LoVo (cell line): ENCODE measurements at places on chromosomes 12 and 14.

- DNase-seq, result no peak
Observed at GRCh38 chr12:131920902-131921840, 7.9 kb upstream of the PUS1 start.

GRCh38 chr12:113863455-113863845 is 102.7 kb downstream of the RBM19 start:
- DNase-seq, result no peak

DNA sequence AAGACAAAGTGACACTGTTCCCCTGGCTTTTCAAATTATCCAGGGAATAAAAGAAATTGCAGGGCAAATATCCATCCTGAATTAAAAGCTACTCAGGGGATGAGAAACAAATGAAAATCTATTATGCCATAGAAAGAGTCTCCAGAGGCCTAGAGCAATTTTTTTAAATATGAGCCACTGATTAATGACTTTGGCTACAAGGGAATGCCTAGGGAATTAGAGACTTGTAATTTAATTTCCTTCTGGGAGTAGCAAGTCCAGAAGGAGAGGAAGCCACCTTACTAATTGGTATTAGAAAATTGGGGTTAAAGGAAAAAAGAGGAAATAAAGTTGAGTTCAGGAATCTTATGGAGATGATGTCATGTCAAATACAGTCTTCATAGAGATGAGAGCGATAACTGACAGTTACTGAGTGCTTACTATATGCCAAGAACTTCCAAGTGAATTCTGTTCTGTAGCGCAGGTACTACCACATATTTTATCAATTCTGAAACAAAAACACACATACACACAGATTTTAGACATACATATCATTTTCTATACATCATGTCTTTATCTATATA is 304.4 kb downstream of the DUSP6 start:
- DNase-seq, result no peak

- DNase-seq, result no peak
Observed at GRCh38 chr12:91384366-91384765, 201.7 kb upstream of the DCN start.

DNA sequence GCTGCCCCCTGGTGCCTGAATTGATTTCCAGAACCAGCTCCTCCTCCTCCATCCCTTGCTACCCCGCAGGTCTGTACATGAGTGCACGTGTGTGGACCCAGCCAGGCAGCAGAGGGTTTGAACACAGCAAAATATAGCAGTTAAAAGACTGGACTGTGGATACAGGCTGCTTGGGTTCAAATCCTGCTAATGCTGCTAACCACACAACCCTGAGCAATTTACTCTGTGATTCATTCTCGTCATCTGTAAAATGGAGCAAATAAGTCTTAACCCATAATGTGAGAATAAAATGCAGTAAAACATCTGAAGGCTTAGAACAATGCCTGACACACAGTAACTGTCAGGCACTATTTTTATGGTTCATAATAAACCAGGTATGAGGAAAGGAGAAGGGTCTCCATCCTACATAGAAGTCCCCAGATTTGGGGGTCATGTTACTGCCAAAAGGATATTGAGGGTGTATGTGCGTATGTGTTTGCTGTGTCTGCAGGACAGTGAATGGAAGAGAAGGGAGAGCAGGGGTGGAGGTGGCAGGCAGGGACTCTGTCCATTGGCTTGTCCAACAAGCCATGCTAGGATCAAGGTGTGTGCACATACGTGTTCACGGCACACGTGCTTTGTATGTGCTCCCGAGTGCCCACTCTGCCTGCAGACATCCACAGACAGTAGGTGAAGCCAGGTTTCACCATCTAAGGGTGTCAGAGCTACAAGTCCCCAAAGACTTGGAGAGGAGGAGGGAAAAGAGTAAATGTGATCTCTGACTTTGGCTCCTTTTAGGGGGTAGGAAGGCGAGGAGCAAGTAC is 1.5 kb upstream of the STAT6 start:
- DNase-seq, result no peak

GRCh38 chr12:114240288-114240687 is 165.7 kb downstream of the TBX5 start:
- no peak for DNase-seq

GRCh38 chr12:5227708-5228373 is 184.2 kb downstream of the KCNA5 start:
- DNase-seq, result no peak

DNA sequence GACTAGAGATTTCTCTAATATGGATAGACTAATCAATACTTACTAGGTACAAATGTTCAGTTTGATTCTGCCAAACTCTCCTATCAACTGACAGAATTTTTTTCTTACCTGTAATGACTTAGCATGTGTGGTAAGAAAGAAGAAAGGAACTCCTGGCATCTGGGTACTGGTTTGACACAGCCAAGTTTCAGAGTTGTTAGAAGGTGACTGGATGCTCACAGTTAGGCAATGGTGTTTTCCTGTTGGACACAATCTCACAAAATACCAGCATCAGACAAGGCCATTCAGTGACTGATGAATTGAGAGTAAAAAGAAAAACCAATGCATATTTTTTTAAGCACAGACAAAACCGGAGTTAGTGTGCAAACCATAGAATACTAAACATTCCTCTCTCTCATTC is 4.2 kb downstream of the MUCL1 start:
- DNase-seq, result no peak

- DNase-seq, result peak; percentile 62
Observed at GRCh38 chr12:65123435-65124063, 2.4 kb upstream of the WIF1 start.

DNA sequence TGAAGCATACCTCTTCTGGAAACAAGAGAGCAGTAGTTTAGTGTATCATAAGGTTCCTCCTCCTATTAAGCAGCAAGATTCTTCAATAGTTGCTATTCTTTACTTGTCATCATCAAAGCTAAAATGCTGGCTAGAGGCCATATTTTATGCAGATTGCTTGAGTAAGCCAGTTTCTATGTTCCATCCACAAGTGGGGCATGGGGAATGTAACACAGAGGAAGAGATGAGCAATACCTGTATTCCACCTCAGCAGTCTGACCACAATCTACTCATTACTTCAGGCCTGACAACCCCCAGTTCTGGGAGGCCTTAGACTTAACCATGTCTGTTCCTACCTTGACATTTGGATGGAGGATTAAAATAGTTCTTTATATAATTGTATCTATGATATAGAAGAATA is 423.6 kb downstream of the BTG1 start:
- no peak for DNase-seq

DNA sequence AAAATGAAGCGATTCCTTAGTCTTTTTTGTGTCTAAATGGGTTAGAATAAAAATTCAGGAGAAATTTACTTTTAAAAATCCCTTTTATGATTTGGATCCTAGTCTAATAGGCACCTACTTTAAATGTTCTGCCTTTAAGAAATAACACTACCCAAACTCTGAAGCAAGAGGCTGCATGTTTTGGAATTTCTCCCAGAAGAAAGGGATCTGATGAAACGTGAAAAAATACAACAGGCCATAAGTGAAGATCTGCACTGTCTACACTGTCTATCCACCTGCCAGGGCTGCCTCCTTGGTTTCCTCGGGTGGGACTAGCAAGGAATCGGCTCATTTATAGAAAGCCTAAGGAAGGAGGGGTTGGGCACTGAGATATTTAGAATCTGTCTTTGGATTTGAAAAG is 22.1 kb downstream of the ACVR1B start:
- DNase-seq, result no peak

DNA sequence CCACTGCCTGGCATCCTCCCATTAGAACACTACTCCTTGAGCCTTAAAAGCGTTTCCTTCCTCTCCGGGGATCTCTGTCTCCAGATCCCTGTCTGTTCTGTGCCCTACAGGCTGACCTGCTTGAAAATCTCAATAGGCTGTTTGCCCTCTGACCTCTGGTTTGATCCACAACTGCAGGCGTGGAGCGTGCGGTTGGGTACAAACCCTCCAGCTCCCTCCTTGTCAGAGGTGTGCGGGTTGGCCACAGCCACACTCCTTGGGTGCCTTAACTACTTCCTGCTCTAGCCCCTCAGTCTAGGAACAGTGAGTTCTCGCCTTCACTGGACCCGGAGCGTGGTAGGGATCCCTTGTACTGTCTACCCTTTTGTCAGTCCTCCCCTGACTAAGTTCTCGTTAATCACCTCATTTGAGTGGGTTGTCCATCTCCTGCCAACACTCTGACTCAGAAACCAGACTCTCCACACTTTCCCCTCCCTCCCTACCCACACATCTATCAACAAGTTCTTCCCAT is 33.1 kb downstream of the CMKLR1 start:
- no peak for DNase-seq

GRCh38 chr12:94725375-94726168 is 75.2 kb upstream of the TMCC3 start:
- DNase-seq, result peak; percentile 59

DNA sequence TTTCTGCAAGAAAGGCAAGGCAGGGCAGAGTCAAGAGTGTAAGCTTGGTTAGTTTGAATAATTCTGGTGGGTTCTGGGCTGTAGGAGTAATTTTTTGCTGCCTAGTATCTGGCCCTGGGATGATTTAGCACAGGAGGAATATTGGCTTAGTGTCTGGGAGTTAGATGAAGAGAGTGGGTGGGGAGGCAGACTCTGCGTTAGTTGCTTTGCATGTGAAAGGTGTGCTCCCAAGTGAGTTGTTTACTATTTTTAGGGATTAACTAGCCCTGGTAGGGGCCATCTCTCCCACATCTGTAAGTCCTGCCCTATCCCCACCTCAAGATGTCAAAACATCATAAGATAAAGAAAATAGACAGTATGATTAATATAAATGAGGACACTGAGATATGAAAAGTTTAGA is 249.7 kb downstream of the LRIG3 start:
- DNase-seq, result no peak

- no peak for DNase-seq
Observed at GRCh38 chr14:90554341-90554740, 157.5 kb downstream of the CALM1 start.

DNA sequence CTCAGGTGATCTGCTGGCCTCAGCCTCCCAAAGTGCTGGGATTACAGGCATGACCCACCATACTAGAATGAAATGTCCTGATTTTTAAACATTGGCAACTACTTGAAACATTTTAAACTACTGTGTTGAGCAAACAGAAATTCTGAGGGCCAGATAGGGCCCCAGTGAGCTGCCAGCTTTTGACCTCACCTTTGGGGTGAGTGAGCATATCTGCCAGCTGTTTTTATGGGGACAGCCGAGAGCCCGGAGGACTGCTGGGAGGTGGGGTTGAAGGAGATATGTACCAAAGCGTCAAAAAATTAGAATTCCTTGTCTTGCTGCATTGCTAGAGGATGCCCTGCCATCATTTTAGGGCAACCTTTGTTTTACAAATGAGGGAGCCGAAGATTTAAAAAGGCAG is 2.7 kb downstream of the GSTZ1 start:
- DNase-seq, result no peak

- no peak for DNase-seq
Observed at GRCh38 chr14:65299826-65300225, 112.7 kb upstream of the FUT8 start.

DNA sequence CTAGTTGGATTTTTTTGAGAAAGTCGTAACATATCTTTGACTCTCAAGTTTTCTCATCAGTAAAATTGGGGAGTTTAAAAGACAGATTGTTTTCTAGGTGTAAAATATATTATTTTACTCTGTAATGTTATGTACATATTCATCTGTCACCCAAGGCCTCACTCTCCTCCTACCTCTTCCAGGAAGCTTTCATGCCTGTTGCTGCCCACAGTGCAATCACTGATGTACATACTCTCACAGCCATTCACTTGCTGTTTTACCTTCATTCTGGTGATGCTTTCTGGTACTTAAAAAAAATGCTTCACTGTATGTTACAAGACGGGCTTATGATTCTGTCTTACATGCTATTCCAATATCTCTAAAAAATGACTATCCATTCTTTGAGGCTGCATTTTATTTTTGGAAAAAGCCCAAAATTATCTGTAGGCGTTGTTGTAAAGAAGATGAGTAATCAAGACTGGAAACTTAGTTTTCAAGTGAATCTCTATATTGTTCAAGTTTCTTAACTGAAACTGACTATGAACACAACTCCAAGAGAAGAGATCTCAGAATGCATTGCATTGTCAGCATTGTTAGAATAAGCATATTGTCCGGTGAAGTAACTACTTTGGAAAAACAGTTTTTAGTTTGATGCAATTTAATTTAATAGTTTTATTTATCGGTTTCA is 82.5 kb downstream of the LMO3 start:
- no peak for DNase-seq

DNA sequence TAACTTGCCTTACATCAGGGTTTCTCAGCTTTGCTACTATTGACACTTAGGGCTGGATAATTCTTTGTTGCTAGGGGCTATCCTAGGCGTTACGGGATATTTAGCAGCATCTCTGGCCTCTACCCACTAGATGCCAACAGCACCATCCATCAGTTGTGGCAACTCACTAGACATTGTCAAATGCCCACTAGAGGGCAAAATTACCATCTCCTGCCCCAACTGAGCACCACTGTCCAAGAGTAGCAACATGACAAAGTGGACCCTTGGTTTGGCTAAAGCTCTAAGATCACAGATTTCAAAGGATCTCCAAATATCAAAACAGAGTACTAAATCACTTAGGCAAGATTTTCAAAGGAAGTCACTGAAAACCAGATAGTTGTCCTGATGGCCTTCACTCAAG is 251.7 kb upstream of the TBX3 start:
- no peak for DNase-seq

DNA sequence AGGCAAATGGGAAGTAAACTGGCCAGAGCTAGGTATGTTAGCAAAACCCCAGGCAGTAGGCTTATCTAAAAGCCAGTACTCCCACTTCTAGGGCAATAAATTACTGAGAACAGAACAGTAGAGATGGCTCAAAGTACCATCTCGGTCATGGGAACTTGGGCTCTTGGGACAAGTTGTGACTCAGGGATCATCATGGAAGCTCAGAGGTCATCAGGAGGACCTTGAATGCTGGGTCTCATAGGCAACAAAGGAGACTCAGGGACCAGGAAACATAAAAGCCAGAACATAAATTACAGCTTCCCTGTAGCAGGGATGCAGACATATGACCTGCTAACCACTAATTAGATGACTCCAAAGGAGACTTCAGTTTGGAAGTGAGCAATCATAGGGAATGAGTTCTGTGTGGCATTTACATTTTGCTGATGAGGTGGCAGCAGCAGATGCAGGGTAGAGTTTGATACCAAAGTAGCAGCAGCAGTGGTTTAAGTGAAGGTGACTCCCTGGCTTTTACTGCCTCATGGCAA is 97.6 kb upstream of the SCAF11 start:
- no peak for DNase-seq

GRCh38 chr14:104431351-104431928 is 148.1 kb upstream of the C14orf180 start:
- no peak for DNase-seq

- DNase-seq, result no peak
Observed at GRCh38 chr12:47770086-47770726, 2.8 kb upstream of the SLC48A1 start.

- DNase-seq, result peak; percentile 46
Observed at GRCh38 chr14:104536942-104537612, 42.5 kb upstream of the C14orf180 start.

GRCh38 chr14:99909513-99910064 is 116.4 kb downstream of the EML1 start:
- no peak for DNase-seq

- no peak for DNase-seq
Observed at GRCh38 chr12:82698708-82699564, 12.2 kb downstream of the TMTC2 start.
